Fibroblast of lung (primary cell): ENCODE measurements at places on chromosomes 2 and 18.

- peak; percentile 79 for DNase-seq
Measured at GRCh38 chr18:62663731-62664336, 51.5 kb upstream of the PHLPP1 start.

DNA sequence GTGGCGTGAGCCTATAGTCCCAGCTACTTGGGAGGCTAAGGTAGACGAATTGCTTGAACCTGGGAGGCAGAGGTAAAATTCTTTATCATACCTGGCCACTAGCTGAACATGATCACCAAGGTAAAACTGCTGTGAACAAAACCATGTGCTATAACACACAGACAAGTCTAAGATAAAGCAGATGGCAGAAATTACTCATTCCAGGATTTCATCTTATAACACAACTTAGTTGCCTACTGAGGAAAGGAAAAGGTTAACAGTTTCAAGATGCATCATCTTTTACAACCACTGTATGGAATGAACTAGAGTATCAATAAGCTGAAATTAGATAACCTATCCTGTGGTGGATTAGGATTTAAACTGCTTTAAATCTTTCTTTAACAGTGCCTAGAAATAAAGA is 8.3 kb downstream of the ARL5A start:
- DNase-seq, result no peak

- DNase-seq, result no peak
Measured at GRCh38 chr18:47247036-47247415, 4.4 kb downstream of the SKOR2 start.

- no peak for DNase-seq
Measured at GRCh38 chr2:200373973-200374416, 67.5 kb downstream of the SPATS2L start.

DNA sequence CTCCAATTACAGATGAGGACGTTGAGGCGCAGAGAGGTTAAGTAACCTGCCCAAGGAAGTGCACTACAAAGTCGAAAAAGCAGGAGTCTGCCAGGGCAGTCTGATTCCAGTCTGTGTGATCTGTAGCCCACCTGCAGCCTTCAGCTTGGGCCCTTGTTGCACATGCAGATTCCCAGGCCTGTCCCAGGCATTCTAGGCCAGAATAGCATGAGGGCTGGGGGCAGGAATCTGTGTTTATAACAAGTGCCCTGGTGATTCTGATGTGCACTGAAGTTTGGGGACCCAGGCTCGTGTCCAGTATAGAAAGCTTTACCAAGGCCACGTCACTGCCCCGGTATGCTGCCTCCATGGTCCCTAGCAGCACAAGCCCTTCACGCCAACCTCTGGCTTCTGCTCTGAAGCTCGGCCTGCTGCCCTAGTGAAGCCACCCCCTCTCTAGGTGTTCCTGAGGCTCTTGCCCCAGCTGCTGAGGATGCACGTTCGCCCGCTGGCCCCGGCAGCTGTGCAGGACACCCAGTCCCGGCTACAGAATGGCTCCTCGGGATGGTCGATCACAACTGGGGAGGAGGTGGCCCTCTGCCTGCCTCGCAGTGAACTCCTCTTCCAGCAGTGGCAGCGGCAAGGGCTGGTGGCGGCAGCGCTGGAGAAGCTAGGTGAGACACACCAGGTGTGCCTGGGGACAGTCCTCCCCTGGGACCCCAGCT is 4.6 kb downstream of the CHRNG start:
- no peak for DNase-seq

DNA sequence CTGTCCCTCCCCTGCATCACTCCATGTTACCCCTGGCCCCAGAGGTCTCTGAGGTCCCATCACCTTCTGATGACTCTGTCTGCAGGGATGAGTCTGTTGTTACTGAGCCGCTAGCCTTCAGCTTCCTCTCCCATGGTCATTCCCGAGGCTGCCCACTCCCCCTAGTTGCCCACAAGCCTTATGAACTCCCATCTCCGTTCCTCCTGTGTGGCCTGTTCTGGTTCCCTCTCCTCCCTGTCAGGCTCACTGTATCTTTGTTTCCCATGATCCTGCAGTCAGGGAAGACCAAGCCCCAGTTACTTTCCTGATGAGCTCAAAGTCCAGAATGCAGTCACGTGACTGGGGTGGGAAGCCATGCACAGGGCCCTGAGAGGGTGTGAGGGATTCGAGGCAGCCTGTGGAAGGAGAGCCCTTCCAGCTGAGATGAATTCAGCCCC is 39.5 kb downstream of the INPP4A start:
- DNase-seq, result no peak

- no peak for DNase-seq
Measured at GRCh38 chr2:135926605-135927004, 50.4 kb upstream of the MCM6 start.

GRCh38 chr2:219269362-219270054 is 9.7 kb upstream of the DNAJB2 start:
- DNase-seq, result no peak

GRCh38 chr2:10931710-10932255 is 20.0 kb downstream of the KCNF1 start:
- peak; percentile 84 for DNase-seq

DNA sequence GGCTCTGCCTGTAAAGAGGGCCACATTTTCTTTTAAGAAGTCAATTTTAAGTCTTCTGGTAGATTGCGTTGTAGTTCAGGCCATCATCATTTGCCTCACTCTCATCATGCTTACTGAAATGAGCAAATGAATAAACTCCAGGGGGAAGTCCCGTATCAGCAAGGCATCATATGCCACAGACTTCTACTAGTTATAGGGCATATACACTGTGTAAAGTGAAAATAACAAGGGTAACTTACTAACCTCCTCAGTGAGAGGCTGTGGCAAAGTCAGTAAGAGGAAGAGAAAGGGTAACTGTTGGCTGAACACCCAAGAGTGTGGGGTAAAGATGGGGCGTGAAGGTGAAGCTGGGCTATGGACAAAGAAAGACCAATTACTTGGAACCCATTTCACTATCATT is 456.2 kb downstream of the SPAG16 start:
- DNase-seq, result no peak

DNA sequence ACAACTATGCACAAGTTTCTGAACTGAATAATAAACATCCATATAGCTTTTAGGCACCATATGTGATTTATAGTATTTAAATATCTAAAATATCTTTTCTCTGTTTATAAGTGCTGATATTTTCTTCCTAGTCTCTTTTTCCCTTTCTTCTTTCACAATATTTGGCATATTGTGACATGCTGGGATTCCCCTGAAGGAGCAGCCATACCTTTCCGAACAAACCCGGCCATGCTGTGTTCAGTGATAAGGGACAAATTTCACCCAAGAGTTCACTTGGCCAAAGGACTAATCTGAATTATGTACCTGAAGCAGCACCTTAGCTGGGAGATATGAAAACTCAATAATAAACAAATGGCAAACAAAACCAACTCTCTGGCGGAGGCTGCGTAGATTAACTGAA is 250.8 kb downstream of the RDH14 start:
- no peak for DNase-seq

DNA sequence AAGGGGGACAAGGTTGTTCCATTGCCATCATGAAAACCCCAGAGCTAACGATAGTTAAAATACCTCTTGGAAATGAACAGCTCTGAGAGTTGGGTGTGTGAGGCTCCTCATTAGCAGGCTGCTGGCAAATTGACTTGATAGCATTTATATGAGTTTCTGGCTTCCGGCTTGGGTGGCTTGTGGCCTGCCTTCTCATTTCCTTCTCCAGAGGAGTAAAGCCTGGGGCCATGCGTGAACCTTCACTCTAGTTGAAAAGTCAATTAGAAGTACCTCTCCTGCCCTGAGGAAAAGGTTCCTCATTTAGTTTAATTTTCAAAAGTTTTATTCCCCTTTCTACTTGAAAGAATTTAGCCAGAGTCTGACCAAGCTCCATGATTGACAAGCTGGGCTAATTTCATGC is 67.1 kb downstream of the MGAT5 start:
- no peak for DNase-seq

DNA sequence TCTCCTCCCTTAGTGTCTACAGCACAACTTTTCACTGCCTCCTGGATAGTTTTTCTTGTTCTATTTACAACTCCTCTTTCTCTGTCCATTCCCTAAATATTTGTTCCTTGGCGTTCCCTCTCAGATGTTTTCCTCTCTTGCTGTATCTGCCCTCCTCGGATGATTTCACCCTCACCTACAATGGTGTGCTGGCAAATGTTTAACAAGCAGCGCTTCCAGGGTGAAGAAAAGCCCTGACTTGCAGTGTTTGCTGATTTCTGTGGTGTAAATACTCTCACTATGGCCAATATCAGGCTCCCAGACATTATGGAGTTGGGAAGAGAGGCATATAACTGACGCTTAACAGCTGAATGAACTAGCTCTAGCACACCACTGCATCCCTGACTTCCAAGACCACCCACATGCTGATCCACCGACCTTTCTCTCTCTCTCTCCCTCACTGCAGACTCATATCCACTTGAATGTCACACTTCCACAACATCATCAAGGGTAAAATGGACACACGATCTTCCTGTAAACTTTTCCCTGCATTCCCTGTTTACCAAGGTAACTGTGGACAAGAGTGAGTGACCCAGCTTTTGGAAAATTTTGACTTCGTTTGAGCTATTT is 31.5 kb upstream of the SPTBN1 start:
- no peak for DNase-seq

GRCh38 chr2:131104487-131105155 is 515 bp upstream of the PLEKHB2 start:
- DNase-seq, result peak; percentile 65

GRCh38 chr2:75241696-75242095 is 42.4 kb upstream of the TACR1 start:
- peak; percentile 37 for DNase-seq

DNA sequence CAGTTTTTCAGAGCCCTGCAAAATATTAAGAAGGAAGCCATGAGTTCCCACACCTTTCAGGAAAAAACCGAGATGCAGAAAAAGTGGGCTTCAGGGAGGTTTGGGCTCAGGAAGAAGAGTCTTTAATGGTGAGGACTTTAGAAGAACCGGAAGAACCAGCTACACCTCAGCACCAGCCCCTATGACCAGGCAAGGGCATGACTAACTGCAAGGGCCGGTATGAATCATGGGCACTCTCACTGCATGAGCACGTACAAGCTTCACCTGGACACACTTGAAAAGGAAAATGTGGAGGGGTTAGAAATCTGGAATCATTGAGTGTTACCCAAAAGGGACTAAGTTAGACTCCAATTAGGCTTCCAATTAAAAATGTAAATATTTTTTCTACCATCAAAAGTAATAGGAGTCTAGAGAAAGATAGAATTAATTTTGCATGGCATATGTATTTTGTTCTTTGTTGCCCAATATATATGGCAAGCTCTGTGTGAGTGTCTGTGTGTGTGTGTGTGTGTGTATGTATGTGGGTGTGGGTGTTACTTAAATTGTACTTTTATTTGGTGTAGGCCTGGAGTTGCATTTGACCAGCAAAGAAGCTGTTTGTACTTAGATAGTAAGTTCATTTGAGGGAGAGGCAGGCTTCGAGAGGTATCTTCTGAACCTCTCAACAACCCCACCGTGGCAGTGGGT is 66.5 kb upstream of the THUMPD2 start:
- no peak for DNase-seq

DNA sequence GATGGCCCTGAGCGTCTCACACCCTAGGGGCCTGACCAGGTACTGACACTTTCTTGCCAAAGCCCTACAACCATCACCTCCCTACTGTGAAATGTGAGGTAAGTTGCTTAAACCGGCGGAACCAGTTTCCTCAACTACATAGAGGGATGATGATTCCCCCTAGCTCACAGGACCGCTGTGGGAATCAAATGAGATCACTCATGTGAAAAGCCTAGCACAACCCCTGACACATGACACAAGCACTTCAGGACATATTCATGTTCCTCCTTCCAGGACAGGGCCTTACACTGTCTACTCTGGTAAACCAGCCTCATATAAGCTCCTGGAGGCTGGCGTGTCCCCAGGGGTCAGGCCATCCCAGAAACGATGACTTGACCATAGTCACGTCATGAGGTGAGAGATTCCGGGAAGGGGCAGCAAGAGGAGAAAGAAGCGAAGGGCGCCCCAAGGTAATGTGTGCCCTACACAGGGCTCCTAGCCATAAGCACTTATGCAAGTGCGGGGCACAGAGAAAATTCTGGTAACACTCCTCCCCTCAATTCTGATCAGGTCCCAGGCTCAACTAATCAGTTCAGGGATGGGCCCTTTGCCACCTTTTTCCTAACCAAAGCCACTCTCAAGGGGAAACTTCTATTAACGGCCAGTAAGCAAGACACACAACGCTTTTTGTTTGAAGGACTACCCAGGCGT is 49.5 kb downstream of the C2orf42 start:
- peak; percentile 40 for DNase-seq

- DNase-seq, result no peak
Measured at GRCh38 chr2:242019344-242019743, 149.8 kb downstream of the RTP5 start.

DNA sequence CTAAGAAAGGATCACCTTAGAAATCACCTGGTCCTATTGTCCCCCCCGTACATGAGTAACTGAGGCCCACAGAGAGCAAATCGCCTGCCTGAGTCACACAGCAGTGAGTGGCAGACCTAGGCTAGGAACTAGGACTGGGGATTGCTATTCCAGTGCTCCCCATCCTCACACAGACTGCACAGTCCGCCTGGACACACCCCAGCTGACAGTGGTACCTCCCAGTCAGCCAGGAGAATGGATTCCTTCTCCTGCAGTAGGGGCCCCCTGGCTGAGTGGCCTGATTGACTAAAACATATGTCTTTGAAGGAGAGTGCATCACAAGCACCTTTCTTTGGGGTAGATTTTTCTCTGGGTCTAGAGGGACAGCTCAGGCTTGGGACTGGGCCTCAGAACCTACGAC is 32.4 kb upstream of the SLC35F6 start:
- DNase-seq, result no peak

GRCh38 chr2:121161272-121161671 is 123.7 kb downstream of the TFCP2L1 start:
- no peak for DNase-seq

GRCh38 chr2:235050980-235051351 is 99.1 kb downstream of the SH3BP4 start:
- peak; percentile 94 for DNase-seq

GRCh38 chr2:207283356-207283755 is 117.6 kb upstream of the KLF7 start:
- DNase-seq, result no peak

DNA sequence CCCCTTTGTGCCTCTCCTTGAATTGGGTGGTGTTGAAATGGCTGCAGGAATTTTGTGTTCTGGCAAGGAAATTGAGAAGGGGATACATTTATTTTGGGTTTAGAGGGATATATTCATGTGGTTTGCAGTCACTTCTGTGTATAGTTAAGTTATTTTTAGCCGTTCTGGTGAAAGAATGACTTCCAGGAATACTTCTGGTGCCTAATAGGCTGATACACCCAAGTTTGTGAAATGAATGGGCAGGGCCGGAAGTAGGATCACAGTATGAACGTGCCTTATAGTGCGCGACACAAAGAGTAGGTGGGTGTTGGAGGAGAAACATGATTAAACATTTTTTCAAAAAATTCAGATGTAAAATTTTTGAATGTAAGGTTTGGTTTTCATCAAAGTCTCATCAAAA is 168.6 kb upstream of the ATP5MC3 start:
- no peak for DNase-seq

GRCh38 chr2:174184915-174185314 is 63.4 kb downstream of the OLA1 start:
- DNase-seq, result no peak

GRCh38 chr2:74867841-74868658 is 34.1 kb downstream of the HK2 start:
- peak; percentile 78 for DNase-seq

GRCh38 chr2:235535423-235536130 is 41.7 kb downstream of the AGAP1 start:
- DNase-seq, result no peak
